Omental fat pad (tissue), 4 donors: ENCODE measurements at places on chromosomes 3 and 15.

DNA sequence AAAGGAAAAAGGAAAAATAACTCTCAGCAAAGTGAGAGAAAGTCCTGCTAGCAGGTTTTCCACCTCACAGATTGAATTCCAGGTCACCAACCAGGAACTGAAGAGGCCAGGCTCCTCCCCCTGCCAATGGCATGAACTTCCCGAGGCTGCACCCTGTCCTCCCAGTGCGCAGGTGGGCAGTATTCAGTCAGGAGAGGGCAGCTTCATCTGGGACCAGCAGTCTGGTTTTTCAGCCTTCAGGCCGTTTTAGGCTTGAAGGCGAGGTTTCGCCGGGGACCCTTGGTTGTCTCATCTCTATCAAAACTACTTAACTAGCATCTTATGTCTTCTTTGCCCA, 41.2 kb downstream of the TRAT1 start:
- DNase-seq = no peak

DNA sequence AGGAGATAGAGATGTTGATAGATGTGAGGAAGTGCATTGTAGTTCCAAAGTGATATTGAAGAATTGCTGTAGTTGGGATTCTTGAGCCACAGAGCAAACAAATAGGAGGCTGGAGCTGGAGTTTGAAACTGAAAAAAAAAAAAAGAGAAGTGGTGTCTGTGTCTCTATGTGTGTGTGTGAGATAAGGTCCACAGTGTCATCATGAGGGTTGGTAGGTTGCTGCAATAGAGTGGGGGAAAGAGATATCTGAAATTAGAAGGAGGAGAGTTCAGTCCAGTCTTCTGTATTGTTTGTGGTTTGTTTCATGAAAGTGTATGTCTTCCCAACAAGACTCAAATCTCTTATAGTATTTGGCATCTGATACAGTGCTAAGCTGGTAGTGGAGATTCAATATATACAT, 37.3 kb upstream of the CACNA1D start:
- no peak for DNase-seq

DNA sequence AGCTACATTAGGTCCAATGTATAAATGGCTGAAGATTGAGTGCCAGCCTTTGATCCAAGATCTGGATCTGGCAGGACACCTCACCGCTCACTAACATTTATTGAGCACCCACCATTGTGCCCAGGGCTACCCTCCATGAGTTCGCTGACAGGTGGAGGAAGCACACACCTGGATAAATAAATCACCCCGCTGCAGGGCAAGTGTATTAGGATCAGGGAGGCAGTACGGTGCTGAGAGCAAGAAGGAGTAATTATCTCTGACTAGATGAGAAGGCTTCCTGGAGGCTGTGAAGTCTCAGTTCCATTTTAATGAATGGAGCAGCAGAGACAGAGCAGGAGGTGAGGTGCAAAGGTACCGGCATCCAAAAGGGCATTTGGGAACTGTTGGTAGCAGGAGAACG, 104.1 kb downstream of the LIPC start:
- DNase-seq = no peak

- DNase-seq = no peak
Measured at GRCh38 chr15:92903631-92903965, 3.5 kb downstream of the CHD2 start.
